GM19239 (cell line): ENCODE measurements at places on chromosomes 11 and 22.

DNA sequence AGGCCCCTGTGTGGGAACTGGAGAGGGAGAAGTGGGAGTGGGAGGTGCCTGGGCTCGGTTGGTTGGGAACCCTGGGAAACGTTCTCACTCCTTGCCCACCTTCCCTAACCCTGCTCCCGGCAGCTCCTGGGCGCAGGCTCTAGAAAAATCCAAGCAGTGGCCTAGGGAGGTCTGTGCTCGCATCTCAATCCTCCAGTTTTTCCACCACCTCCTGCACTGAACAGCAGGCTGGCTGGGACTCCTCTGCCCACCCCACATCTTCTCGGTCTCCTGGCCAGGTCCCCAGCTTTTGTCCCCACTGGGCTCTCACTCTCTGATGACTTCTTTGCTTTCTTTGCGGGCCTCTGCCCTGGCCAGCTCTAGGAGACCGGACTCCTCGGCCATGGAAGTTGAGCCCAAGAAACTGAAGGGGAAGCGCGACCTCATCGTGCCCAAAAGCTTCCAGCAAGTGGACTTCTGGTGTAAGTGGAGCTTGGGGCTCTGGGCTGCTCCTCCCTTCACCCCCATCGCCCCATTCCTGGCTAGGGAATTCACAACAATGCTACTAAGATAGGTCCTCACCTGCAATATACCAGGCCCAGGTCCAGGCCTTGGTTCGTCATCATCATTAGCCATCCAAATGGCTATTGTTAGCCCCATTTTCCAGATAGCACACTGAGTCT is 35.6 kb downstream of the PRDM11 start:
- DNase-seq = no peak

- no peak for DNase-seq
Observed at GRCh38 chr11:21897752-21898151, 295.1 kb upstream of the ANO5 start.

DNA sequence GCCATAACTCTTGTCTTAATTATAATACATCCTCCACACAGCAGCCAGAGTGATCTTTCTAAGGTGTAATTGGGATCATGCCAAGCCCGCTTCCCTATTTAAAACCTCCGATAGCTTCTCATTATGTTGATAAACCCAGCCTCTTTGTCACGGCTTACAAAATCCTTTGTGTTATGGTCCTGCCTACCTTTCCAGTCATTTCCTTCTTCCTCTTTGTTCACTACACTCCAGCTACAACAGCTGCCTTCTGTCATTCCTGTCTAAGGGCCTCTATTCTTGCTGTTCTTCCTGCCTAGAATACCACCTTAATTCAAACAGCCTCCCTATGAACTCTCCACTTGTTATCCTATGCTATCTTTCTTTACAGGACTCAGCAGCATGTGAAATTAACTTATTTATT is 70.6 kb upstream of the CAPRIN1 start:
- no peak for DNase-seq

- DNase-seq = no peak
Observed at GRCh38 chr11:103947546-103947919, 88.9 kb upstream of the DDI1 start.

DNA sequence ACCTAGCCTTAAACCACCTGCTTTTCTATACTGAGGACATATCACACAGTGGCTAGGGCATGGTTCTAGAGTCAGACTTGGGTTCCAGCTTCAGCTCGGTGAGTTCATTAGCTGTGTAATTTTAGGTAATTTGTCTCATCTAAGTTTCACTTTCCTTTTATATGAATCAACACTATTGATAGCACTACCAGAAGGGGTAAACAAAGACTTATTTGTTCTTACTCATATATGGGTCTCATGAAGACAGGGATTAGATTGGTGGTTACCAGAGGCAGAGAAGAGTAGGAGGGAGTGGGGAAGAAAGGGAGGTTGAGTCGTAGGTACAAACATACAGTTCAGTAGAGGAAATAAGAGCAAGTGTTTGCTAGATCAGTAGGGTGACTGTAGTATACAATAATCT is 924.7 kb downstream of the OPCML start:
- no peak for DNase-seq

DNA sequence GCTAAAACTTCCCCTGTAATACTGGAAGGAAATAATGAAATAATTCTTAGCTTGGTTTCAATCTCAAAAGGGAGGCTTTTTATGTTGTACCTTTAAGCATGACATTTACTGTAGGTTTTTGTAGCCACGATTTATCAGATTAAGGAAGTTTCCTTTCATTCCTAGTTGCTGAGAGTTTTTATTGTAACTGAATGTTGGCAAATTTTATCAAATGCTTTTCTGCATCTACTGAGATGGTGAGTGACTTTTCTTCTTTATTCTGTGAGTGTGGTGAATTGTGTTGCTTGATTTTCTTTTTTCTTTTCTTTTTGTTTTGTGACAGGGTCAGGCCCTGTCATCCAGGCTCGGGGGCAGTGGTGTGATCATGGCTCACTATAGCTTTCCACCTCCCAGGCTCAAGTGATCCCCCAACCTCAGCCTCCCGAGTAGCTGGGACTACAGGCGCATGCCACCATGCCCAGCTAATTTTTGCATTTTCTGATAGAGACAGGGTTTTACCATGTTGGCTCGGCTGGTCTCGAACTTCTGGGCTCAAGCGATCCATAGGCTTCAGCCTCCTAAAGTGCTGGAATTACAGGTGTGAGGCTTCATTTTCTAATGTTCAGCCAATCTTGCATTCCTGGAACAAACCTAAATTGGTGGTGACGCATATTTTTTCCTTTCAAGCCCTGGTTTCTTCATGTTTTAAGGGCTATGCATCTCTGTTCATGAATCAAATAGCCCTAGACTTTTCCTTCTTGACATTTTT is 26.2 kb downstream of the SUSD2 start:
- no peak for DNase-seq

DNA sequence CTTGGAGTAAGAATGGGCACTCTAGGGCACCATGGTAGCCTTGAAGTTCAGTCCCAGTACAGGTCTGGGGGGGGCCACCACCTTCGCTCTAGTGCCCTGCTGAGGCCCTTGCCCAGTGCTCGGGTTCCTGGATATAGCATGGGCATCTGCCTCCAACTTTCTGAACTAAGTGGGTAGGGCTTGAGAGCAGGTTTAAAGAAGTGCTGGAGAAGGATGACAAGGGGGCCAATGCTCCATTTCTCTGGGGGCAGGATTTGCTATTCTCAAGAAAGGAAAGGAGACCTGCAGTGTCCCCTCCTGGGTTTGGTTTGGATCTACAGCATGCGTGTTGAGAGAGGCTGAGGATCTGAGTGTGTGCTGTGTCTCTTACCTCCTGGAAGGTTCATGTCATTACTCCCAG is 82.2 kb upstream of the SUSD2 start:
- no peak for DNase-seq

- no peak for DNase-seq
Observed at GRCh38 chr11:130813196-130813595, 103.1 kb downstream of the SNX19 start.

GRCh38 chr11:96235751-96236150 is 107.2 kb downstream of the MAML2 start:
- no peak for DNase-seq

DNA sequence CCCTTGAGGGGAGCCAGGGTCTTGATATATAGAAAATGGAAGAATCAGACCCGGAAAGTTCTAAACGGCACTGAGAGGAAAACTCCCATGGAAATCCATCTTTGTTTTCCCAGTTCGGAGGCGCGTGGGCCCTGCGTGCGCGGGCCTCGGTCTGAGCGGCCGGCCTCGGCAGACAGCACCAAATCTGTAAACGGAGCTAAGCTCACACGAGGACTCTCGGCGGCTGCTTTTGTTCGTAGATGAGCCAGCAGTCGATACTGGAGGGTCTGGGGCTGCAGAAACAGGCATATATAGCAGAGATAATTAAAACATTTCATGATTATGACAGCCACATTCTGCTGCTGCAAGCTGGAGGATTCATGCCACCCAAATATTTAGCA is 68.5 kb upstream of the PPARA start:
- no peak for DNase-seq

DNA sequence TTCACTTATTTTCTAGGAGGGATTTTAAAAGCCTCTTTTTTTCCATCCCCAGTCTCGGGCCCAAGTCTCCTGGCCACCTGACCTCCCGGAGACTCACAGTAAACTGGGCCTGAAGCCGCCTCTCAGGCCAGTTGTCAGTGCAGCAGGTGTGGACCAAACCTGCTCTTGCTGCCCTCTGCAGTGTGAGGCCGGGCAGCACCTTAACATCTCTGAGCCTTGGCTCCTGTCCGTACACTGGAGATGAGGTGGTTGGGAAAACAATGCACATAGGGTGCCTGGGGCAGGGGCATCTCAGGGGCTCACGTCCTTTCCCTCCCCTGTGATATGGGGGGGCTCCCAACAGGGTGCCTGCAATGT is 45.1 kb downstream of the PHF21B start:
- DNase-seq = no peak

GRCh38 chr11:5618807-5619206 is 6.0 kb upstream of the TRIM34 start:
- DNase-seq = no peak

- no peak for DNase-seq
Observed at GRCh38 chr11:63621071-63621470, 6.8 kb upstream of the PLAAT3 start.

DNA sequence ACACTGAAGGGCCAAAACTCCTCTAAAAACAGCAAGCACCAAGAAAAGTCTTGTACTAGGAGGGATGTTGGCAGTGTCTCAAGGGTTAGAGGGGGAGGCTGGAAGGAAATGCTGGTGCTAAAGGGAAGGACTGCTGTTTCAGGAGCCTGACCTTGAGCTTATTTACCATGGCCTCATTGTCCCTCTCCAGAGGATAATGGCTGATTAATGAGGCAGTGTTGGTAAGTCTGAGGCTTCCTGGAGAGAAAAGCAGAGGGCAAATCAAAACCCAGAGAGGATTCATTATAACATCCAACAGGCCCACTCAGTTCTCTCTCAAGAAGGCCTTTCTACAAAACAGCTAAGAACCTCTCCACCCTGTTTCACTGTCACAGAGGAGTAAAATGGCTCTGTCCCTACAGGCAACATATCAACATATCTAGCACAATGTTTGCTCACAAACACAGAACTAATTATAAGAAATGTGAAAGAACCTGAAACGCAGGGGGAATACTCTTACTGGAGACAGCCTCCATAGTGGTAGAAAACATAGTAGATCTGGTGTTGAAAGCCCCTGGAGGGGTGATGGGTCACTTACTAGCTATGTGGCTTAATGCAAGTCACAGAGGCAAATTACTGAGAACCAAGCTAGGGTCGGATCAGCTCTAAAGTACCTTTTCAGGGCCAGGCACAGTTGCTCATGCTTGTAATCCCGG is 31.4 kb downstream of the NUMA1 start:
- DNase-seq = no peak

- no peak for DNase-seq
Observed at GRCh38 chr11:132744771-132745170, 787.5 kb downstream of the OPCML start.

DNA sequence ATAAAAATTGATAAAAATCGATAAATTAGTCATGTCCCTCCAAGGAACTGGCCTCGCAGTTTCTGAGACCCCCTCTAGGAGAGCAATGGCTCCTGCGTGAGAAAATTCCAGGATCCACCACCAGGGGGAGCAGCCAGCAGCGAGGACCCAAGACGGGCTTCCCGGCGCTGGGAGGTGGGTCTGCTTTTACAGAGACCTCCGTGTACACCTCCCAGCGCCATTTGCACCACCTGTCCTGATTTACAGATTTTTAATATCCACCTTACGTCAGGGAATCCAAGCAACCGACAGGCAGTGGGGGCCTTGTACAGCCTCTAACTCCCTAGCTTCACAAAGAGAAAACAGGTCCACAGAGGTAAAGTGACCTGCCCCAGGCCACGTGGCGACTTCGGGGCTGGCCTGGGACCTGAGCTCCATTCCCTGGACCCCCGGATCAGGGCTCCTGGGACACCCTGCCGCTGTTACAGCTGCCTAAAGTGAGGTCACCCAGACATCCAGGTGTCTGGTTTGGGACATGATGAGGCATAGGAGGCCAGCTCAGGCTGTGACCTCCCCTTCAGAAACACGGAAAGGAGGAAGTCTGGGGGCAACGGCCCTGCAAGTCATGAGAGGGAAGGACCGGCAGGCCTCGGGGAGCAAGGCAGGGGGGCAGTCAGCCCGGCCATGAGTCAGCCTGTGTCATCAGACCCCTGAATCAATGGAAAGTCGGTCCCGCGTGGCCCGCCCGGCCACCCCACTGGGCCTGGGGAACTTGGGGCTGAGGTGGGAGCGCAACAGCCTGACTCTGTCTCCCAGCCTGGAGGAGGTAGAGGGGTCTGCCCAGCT is 3.5 kb downstream of the OSM start:
- no peak for DNase-seq

DNA sequence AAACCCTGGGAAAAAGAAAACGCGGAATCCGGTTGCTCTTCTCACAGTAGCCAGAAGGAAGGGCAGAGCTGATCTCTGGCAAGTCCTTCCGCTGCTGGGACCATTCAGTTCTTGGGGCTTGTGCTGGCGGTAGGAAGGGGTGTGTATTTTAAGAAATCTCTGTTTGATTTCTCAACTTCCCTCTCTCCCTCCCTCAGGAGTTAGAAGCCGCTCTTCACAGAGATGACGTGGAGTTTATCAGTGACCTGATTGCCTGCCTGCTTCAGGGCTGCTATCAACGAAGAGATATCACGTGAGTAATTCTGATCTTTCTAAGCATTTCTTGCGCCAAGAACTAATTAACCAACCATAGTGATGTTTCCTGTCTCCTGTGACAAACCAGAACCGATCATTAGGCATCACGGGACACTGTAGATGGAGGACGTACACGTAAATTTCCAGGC is 85.9 kb upstream of the SLC25A18 start:
- DNase-seq = no peak

DNA sequence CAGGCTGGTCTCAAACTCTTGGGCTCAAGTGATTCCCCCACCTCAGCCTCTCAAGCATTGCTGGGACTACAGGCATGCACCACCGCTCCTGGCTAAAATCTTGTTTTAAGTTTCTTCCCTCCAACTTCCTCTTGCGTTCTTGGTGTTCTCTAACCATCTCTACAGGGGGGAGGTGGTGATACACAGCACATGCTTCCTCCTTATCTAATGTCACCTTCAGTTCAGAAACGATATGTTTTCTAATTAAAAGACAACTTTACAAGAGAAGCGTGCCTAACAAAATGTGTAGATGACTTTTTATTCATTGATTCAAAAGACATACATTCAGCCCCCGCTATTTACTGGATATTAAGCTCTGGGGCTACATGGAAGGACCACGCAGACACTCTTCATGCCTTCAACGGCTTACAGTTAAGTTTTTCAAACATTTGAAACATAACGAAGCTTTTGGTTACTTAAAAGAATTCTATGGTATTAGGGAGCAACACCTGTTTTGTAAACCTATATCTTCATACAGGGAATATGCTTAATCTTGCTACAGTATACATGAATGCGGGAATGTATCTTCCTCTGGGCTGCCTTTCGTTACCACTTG is 933 bp upstream of the DLAT start:
- no peak for DNase-seq

GRCh38 chr11:74232311-74232950 is 61.3 kb downstream of the PPME1 start:
- no peak for DNase-seq

GRCh38 chr11:73510877-73511276 is 87.0 kb downstream of the FAM168A start:
- DNase-seq = no peak

GRCh38 chr11:123584737-123585136 is 69.7 kb downstream of the SCN3B start:
- DNase-seq = no peak

- DNase-seq = no peak
Observed at GRCh38 chr11:120563703-120564572, 52.4 kb downstream of the GRIK4 start.

GRCh38 chr11:96306933-96307775 is 35.8 kb downstream of the MAML2 start:
- DNase-seq = no peak

GRCh38 chr11:72989727-72990126 is 152.4 kb downstream of the FCHSD2 start:
- no peak for DNase-seq

GRCh38 chr11:109756521-109756920 is 334.5 kb downstream of the C11orf87 start:
- DNase-seq = no peak
